Activated CD4-positive, CD25-positive, alpha-beta regulatory T cell (primary cell): ENCODE measurements at places on chromosomes 6 and 20.

- no peak for DNase-seq
Measured at GRCh38 chr6:42692137-42692911, 30.1 kb downstream of the PRPH2 start.

GRCh38 chr20:44527716-44528199 is 5.9 kb upstream of the SERINC3 start:
- no peak for DNase-seq

- no peak for DNase-seq
Measured at GRCh38 chr6:99016355-99016754, 68.6 kb upstream of the FBXL4 start.

- DNase-seq: no peak
Measured at GRCh38 chr6:148888856-148889255, 142.0 kb downstream of the UST start.
